ENCODE measurements at places on chromosomes 12 and 14.
A peak's percentile ranks its signal among the peaks of the same experiment; 100 is the strongest.

DNA sequence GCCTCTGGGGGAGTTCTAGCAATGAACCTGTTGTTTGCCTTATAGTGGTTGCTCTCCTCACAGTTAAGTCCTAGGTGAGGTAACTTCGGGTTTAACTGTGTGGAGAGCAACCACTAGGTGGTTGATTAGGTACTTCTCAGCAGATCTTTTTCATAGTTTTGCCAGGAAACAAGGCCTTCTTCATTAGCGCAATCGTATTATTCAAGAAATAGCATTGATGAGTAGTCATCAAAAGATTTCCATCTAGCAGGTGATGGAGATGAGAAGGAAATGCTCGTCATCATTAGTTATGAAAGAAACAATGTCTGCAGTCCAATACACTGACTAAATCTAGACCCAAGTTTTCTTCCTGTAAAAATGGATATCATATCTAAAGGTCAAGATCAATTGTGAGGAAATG, 923.3 kb downstream of the AACS start:
- no peak for DNase-seq

- DNase-seq, result no peak
Measured at GRCh38 chr14:49538852-49539251, 47.3 kb downstream of the RPS29 start.

DNA sequence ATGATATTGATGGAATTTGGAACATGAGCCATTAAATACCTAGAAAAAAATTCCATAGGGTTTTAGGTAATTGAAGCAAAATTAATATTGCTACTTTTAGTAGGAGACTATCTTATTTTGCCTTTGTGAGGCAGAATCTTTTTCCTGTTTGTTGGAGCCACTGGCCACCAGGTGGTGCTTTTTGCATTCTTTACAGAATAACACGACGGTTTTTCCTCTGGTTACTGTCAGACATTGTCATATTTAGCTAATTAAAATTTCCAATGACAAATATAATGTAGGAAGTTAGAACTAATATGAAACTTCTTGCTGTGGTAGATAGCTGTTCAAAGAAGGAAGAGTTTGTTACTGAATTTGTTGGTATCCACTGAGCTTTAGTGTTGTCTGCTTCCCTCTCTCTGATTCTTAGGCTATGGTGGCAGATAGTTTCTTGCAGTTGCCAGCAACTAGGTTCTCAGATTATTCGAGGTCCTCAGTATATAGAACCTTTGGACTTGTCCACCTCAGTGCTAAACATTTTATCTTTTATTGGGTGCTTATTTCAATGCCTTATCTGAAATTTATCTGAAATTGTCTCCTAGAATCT, 25.7 kb downstream of the RAB21 start:
- DNase-seq, result no peak

- no peak for DNase-seq
Measured at GRCh38 chr14:45177076-45177475, 41.3 kb downstream of the FANCM start.

DNA sequence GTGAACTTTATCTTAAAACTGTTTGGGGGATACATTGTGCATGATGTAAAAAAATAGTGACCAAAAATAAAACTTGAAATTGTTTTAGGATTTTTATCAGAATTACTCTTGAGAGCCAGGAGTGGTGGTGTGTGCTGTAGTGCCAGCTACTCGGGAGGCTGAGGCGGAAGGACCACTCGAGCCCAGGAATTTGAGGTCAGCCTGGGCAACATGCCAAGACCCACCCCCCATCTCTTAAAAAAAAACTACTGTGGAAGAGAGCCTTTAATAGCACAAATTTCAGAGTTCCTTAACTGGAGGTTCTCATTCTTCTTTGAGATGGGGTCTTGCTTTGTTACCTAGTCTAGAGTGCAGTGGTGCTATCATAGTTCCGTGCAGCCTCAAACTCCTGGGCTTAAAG, 21.5 kb downstream of the CPSF2 start:
- no peak for DNase-seq

GRCh38 chr14:42719391-42719790, 1112.7 kb downstream of the LRFN5 start:
- DNase-seq, result no peak

DNA sequence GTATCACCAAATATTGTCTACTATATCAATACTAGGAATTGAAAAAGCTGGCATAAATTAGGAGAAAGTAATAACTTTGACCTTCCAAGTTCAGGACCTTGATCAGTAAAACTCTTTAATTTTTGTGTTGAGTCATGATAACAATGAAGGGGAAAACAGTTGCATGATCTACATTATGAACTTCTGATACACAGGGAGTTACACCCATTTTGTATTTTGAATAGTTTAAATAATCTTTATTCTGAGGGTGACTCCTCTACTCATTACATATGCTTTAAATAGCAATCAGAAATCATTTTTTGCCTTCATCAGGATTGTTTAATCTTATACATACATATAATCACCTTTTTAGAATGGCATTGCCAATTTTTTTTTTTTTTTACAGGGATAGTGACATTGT, 492.5 kb downstream of the NAV3 start:
- DNase-seq, result no peak

DNA sequence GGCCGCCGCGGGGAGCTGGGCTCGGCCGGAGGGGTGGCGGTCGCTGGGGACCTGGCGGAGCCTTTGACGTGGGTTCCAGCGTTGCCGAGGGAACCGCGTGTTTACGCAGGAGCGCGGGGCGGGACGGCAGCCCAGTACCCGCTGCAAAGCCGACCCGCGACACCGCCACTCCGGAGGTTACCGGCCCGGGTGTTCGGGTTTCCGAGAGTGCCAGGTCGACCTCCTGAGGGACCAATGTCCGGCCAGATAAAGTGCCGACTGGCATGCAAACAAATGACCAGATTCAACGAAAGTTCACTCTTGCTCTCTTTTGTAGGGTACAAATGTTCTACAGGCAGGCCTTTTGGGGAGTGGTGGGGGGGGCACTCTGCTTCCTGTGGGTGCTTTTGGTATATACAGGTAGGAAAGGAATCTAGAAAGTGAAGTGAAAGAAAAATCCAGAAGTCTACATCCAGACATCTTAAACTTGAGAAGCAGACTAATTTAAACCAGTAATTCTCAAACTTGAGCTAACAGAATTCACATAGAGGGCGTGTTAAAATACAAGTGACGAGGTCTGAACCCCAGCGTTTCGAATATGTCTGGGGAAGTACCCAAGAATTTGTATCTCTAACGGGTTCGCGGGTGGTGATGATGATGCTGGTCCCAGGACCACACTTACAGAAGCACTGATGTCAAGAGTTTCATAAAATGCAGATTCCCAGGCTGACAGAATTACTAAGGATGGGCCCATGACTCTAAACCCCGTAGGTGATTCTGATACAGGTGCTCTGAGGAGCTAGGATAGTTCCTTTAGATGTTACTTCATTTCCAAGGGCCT, at the start of gene GPR135:
Gene GPR135, minus strand, starts transcription at position 65 of the 820 bp plus-strand sequence. CDS start 154 bp downstream, outside the sequence.
- DNase-seq, result peak; percentile 6

DNA sequence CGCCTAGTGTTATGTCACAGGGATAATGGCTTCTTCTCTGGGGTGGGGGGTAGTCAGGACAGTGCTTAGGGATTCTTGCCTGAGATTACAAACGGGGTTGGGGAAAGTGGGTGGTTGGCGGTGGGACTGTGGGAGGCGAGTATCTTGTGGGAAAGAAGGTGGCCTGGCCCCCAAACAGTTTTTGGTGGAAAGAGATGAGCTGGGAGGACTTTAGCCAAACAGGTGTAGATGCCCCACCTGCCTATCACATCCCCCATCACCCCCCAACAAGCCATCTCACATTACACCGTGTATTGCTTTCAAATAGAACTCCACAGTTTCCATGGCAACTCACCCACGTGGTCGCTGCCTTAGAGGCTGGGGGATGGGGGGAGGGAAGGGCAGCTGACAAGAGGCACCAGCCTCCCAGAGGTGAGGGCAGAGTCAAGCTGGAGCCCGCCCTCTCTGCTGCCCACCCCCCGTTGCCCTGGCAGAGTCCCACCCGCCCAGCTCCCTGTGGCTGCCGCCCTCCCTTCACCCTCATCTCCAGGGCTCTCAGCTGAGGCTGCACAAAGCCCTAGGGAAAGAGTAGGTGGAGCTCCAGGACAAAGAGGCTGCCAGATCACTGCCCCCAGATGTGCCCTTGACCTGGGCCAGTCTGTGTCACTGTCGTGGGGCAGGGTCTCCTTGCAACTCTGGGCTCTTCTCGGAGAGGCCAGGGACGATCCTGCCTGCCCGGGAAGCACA, 98.3 kb downstream of the LRRC74A start:
- DNase-seq, result no peak

DNA sequence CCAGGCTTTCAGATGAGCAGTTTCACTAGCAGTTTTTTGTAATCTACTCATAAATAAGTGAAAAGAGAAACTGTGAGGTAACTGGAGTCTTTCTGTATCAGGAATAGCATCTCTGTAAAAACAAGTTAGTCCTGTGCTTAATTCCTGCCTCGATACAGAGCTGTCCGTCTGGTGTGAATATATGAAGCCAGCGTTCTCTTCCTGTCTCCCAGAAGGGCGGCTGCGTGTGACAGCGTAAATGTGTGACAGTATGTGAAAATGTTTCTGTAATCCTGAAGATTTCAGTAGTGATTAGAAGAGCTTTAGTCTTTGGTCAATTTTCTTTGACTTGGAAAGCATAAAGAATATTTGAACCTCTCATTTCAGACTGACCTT, 150.3 kb downstream of the FBXL14 start:
- no peak for DNase-seq

DNA sequence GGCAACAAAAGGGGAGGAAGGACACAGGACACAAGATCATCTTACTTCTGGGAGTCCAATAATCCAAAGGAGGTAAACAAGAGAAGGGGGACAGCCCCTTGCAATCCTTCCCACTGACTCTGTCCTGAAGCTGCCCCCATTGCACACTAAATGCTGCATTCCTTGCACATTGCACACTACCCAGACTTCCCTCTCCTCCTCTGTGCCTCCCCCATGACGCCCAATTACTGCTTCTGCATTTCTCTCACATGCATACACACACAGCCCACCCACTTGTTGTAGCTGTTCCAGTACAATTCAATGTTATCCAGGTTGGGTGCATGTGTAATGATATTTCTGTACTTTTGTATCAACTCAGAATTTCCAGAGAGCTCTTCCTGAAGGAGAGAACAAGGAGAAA, 5.5 kb downstream of the NDRG2 start:
- no peak for DNase-seq

- no peak for DNase-seq
Measured at GRCh38 chr12:48954841-48955501, 2.3 kb downstream of the ARF3 start.

- no peak for DNase-seq
Measured at GRCh38 chr12:53208877-53209463, 1.9 kb upstream of the ITGB7 start.

DNA sequence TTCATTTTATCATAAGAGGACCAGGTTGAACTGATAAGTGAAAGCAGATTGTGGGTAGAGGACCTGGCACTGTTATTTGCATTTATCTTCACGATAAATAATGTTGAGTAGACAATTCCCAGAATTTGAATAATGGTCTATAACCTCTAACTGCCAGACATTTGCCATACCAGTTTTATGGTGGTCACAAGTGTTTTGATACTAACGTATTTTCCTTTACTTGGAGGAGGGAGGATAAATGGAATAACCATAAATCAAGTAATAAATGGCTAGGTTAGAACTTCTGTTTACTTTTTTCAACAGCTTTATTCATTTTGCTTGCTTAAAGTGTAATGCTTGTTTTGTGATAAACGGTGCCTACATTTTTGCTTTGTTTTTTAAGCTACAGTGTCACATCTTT, 9.5 kb downstream of the PAX9 start:
- no peak for DNase-seq

DNA sequence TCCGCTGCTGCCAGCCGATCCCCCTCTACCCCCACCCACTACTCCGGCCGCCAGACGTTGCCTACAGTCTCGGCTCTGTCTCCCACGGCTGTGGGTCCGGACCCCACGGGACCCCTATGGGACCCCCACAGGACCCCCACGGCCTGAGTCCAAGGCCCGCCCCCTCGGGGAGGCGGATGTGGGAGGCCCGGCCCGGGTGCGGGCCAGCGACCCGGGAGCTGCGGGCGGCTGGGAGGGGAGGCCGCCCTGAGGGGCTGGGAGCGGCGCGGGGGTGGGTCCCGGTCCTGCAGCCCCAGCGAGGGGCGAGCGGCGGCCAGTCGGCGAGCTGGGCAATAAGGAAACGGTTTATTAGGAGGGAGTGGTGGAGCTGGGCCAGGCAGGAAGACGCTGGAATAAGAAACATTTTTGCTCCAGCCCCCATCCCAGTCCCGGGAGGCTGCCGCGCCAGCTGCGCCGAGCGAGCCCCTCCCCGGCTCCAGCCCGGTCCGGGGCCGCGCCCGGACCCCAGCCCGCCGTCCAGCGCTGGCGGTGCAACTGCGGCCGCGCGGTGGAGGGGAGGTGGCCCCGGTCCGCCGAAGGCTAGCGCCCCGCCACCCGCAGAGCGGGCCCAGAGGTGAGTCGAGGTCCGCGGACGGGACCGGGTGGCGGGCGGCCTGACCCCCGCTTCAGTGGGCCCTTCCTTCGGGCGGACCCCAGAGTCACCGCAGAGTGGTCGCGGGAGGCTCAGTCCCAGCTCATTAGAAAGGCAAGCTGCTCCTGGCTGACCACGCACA, at the start of gene ACVRL1:
Gene ACVRL1, plus strand, starts transcription at position 422 of the 773 bp plus-strand sequence. CDS start 4,971 bp downstream, outside the sequence.
- DNase-seq, result no peak

DNA sequence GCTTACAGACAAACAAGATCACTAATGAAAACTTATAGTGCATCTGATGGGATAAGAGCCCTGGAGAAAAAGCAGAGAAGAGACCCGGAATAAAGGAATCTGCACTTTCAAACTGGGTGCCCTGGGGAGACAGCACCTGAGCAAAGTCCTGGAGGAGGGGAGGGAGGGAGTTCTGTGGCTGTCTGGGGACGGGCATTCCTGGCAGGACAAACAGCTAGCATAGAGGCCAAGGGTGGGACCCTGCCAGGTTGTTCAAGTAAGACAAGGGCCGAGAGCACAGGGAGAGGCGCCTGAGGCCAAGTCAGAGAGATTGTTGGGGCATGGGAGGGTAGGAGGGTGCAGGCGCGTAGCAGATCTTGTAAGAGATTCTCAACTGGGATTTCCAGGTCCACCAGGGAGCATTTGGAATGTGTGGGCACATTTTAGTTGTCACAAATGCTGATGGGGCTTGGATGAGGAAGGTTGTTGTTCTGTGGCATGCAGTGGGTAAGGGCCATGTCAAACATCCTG, 14.2 kb downstream of the IQSEC3 start:
- no peak for DNase-seq

DNA sequence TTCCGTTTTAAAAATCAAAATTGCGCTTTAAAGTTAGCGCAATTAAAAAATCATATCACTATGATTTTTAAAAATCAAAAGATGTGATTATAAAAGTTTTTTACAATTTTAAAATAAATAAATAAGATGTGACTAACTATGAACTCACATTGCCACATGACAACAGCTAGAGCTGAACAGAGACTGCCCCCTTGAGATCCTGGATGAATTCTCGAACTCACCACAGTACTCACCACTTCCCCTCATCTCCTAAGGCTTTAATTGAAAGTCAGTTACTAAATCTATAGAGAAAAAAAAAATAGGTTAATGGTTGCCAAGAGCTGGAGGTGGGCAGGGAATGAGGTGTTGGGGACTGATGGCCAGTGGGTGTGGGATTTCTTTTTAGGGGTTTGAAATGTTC, 384.2 kb downstream of the ZFP36L1 start:
- DNase-seq, result no peak
